ENCODE measurements at places on chromosomes 13 and 19. TPM values are rescaled to one million over a fixed set of nuclear protein-coding genes. Genes with fewer than 3 reads are reported as not detected.
A peak's percentile ranks its signal among the peaks of the same experiment; 100 is the strongest.

PRR20B gene
- total RNA-seq = not detected

NLRP11 gene
- total RNA-seq = not detected

TMPRSS9 gene
- not detected for total RNA-seq

GRCh38 chr13:97212004-97212403 lies 10.1 kb upstream of the MBNL2 start:
- no peak for DNase-seq
- no peak overlapping the region for H3K4me3 ChIP-seq
- no peak overlapping the region for H3K27ac ChIP-seq
- H3K4me1 ChIP-seq = no peaks in the 10 kb centered on the region
- H3K27me3 ChIP-seq = no peaks in the 10 kb centered on the region

DNA sequence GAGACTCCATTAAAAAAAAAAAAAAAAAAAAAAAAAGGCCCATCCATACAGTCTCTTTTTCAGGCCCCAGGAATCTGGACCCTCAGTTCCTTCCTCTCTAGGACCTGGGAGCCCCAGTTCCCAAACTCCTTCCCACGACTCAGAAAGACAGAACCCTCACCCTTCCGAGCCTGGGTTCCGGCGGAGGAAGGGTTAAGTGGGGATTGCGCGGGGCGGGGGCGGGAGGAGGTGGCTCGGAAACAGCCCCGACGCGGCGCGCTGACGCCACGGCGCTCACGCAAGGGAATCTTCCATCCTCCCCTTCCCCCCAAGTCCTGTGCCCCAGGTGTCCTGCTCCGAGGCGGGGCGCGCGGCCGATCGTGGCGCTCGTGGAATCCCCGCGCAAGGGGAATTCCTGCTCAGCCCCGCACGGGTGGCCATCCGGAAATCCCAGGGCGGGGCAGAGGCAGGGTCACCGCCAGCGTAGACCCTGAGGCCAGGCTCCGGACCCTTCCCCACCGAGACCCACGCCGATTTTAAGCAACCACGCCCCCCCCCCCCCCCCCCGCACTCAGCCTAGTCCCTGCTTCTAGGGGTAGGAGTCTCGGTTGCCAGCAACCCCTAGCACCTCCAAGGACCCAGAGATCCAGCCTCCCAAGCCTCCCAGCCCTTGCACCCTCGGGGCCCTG lies 659 bp downstream of the NFKBID start:
- H3K27ac ChIP-seq = peak overlapping the region; percentile 100
- H3K4me1 ChIP-seq = peaks cover 53% of the 10 kb centered on the region

- no peak overlapping the region for H3K27ac ChIP-seq
- H3K27me3 ChIP-seq = no peaks in the 10 kb centered on the region
- DNase-seq = no peak
Measured at GRCh38 chr19:7833225-7834099, 3.4 kb downstream of the EVI5L start.

DNA sequence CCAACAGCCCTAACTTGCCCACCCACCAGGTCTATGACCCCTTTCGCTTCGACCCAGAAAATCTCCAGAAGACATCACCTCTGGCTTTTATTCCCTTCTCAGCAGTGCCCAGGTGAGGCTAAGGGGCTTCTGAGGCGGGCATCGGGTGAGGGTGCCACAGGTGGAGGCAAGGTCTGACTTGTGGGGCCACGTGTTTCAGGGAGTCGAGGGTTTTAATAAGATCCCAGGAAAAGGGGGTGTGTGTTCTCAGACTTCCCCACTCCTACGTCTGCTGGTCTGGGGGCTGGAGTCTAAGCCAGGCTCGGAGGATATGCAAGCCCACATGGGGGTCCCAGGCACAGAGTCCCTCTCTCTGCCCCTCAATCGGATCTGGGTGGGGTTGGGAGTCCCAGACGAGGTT lies 30.9 kb upstream of the CYP4F8 start:
- no peak overlapping the region for H3K4me3 ChIP-seq
- H3K36me3 ChIP-seq = no peaks in the 10 kb centered on the region
- H3K4me1 ChIP-seq = peaks cover 5% of the 10 kb centered on the region
- DNase-seq = no peak
- no peak overlapping the region for H3K27ac ChIP-seq

- H3K27me3 ChIP-seq = no peaks in the 10 kb centered on the region
- no peak overlapping the region for H3K27ac ChIP-seq
- H3K4me3 ChIP-seq = no peak overlapping the region
- H3K4me1 ChIP-seq = no peaks in the 10 kb centered on the region
- no peak for DNase-seq
- H3K36me3 ChIP-seq = no peaks in the 10 kb centered on the region
Measured at GRCh38 chr13:36728006-36728405, 54.2 kb downstream of the SERTM1 start.

DNA sequence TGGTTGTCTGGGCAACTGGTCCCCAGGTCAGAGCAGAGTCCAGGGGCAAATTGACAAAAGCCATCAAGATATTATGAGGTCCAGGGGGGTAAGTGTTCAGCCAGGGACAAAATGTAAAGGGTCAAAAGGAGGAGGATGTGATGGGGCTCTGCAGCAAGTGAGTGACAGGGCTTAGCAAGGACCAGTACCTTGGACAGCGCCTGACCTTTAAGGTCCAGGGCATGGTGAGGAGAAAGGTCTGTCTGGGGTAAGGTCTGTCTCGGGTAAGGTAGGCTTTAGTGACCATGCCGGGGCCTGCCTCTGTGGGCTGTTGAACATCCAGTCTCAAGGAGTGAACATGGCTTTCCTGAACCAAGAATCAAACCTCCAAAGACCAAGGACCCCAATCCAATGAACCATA lies 6.3 kb upstream of the ZNF358 start:
- no peak overlapping the region for H3K27ac ChIP-seq
- H3K27me3 ChIP-seq = peaks cover 33% of the 10 kb centered on the region
- H3K4me1 ChIP-seq = peaks cover 12% of the 10 kb centered on the region

GRCh38 chr19:39110263-39110967 lies 15.2 kb upstream of the PAK4 start:
- H3K27me3 ChIP-seq = peaks cover 8% of the 10 kb centered on the region
- no peaks in the 10 kb centered on the region for H3K4me1 ChIP-seq
- no peak overlapping the region for H3K4me3 ChIP-seq
- no peak overlapping the region for H3K27ac ChIP-seq

DNA sequence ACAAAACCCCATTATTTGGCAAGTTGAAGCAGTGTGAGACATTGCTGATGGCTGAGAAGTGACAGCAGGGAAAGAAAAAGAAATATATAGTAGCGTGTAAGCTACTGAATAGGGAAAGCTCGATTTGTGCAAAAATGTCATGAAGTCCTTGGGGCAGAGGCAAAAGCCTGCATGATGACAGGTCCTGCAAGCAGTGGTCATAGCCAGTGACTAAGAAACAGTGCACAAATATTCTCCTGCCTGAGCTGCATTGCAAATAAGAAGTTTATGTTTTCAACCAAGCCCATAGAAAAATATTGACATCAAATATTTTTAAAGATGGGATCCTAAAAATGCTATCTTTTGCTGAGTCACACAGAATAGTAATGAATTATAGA lies 270.0 kb downstream of the SLITRK6 start:
- H3K36me3 ChIP-seq = no peaks in the 10 kb centered on the region
- H3K4me3 ChIP-seq = no peak overlapping the region
- no peak overlapping the region for H3K27ac ChIP-seq
- H3K4me1 ChIP-seq = no peaks in the 10 kb centered on the region

Data from B cell (primary cell).